ENCODE measurements at places on chromosomes 5 and 9.

GRCh38 chr9:95511952-95512708 lies 4.6 kb downstream of the PTCH1 start:
- no peak for ATAC-seq

- ATAC-seq: no peak
Measured at GRCh38 chr5:763397-763796, 21.1 kb downstream of the ZDHHC11B start.

DNA sequence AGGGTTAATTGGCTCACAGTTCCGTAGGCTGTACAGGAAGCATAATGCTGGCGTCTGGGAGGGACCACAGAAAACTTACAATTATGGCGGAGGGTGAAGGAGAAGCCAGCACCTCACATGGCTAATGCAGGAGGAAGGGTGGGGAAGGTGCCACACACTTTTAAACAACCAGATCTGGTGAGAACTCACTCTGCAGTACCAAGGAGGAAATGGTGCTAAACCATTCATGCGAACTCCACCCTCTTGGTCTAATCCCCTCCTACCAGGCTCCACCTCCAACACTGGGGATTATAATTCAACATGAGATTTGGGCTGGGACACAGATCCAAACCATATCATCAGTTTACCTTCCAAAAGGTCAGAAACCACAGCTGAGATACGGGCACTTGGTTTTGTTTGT lies 122.9 kb downstream of the PDZD2 start:
- no peak for ATAC-seq

DNA sequence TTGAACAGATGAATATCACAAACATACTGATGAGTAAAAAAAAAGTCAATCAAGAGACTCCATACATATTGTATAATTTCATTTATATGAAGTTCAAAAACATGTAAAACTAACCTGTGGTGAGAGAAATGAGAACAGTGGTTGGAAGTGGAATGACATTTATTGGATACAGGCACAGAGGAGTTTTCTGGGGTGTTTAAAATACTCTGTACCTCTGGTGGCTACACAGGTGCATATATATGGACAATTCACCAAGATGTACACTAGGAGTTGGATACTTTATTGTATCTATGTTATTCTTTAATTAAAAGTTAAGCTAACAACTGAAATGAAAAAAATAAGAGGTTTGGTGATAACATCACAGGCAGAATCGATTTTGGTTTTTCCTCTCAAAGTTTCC lies 14.1 kb downstream of the FOXD1 start:
- ATAC-seq: no peak

GRCh38 chr9:70049236-70049635 lies 5.6 kb downstream of the MAMDC2 start:
- ATAC-seq: no peak

DNA sequence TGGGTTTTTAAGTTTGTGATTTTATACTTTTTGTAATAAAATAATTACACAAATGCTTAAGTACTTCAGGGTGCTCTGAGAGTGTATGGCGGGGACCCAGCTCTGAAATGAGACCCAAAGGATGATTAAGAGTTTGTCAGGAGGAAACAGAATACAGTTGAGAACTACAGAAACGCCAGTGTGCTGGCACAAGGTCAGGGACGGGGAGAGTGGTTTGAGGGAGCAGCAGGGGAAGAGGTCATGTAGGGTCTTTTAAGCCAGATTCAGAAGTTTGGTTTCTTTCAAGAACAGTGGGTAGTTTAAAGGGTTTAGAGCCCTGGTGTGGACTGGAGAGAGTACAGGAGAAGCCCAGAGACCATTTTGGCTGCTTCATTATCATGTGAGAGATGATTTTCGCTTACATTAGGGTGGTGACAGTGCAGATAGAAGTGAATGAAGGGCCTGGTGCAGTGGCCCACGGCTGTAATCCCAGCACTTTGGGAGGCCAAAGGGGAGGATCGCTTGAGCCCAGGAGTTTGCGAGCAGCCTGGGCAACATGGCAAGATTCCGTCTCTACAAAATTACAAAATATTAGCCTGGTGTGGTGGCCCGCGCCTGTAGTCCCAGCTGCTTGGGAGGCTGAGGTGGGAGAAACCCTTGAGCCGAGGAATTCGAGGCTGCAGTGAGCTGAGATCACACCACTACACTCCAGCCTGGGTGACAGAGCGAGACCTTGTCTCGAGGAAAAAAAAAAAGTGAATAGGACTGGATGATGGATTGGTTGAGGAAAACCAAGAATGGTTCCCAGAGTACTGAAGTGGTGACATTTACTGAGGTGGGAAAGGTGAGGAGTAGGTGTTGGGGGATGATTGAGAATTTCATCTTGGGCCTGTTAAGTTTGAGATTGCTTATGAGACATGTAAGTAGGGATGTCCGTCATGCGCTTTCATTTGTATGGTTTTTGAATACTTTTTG lies 1.4 kb upstream of the ETF1 start:
- no peak for ATAC-seq

DNA sequence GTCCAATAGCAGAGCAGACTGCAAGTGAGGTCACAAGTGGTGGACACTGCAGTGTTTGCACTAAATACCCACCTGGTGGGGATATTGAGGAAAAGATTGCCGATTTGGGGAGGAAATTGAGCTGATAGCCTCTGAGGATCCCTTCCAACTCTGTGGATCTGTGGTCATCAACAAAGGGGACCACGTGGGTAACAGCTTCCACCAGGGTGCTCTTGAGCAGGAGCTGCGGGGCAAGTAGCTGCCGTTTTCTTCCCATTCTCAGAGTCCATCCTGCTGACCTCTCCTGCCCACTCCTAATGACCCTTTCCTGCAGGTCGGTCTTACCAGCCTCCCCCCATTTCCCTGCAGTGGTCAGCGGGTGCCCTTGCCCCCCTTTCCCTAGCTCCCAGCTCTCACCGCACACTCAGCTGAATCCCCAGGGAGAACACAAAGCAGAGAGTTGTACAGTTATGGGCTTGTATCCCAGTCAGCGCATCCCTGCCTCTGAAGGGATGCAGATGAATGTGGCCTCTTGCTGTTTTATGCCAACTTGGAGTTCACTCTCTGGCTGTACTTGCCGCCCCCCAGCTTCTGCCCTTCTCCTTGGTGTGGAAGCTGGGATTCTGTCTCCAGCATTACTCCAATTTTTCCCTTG lies 18.0 kb downstream of the DAPK1 start:
- no peak for ATAC-seq

DNA sequence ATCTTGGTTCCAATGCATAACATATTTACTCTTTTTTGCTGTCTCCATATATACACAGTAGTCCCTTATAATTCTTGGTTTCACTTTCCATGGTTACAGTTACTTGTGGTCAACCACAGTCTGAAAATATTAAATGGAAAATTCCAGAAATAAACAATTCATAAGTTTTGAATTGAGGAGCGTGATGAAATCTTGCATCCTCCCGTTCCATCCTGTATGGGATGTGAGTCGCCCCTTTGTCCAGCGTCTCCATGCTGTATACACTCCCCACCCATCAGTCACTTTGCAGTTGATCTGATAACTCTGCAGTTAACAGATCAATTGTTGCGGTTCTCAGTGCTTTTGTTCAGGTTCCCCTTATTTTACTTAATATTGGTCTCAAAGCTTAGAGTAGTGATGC lies 11.5 kb upstream of the FAF2 start:
- no peak for ATAC-seq

- no peak for ATAC-seq
Measured at GRCh38 chr5:52735139-52735538, 52.6 kb upstream of the ITGA1 start.

- ATAC-seq: no peak
Measured at GRCh38 chr9:33375238-33375840, 27.0 kb downstream of the AQP7 start.

GRCh38 chr5:173144200-173145176 lies at the start of gene BNIP1:
Gene BNIP1 (plus strand): TSS chr5:173144531. CDS start chr5:173144546, 15 bp downstream.
- peak; percentile 99 for ATAC-seq

DNA sequence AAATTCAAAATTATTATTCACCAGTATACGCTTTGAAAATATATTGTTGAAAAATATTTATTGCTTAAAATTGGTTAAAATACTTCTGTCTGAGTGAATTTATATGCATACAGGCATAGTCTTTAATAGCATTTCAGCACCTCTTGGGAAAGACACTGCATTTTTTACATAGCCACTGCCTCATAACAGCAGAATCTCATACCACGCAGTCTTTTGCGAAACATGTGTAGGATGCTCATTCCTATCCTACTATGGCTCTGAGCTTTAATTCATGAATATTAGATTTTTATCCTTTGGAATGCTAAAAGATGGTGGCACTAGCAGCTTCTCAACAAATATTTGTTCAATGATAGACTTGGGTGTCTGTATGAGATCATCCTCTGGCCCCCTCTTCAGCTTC lies 94.0 kb upstream of the SH3GL2 start:
- no peak for ATAC-seq

DNA sequence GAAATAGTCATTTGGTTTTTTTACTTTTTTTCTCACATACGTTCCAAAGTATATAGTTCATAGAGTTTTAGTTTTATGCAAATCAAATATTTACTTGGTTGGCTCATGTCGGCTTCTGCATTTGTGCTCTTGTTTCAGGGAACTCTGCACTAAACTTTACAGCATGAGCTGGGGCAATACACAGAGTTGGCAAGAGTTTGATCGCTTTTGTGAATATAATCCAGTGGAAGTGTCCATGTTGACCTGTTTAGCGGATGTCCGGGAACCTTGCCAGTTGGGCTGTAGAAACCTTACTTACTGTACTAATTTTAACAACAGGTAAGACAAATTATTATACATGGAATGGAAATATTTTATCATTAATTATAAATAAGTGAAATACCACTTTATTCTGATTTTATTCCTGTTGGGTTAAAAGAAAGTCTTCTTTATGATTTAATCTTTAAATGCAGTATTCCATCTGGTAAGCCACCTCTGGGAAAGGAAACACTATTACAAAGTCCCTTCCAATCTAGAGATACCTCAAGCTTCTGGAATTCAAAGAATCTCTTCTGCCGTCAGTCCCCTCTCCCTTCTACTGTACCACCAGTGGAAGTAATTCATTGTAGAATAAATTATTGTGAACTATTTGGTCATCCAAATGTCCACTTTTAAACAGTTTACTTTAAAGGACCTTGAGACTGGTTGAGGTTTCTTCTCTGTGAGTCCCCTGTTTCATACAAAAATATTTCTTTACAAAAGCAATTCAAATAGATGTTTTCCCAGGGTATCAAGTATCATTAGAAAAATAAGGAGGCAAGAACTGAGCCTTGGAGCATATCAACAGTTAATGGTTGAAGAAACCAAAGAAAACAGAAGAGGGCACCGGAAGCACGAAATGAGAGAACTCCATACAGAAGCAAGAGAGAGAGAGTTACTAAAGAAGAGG lies 45.2 kb upstream of the GLIPR2 start:
- ATAC-seq: no peak

GRCh38 chr9:123353984-123354591 lies 1.9 kb upstream of the CRB2 start:
- ATAC-seq: peak; percentile 75

GRCh38 chr5:130731839-130732238 lies 433.2 kb downstream of the HINT1 start:
- ATAC-seq: no peak

DNA sequence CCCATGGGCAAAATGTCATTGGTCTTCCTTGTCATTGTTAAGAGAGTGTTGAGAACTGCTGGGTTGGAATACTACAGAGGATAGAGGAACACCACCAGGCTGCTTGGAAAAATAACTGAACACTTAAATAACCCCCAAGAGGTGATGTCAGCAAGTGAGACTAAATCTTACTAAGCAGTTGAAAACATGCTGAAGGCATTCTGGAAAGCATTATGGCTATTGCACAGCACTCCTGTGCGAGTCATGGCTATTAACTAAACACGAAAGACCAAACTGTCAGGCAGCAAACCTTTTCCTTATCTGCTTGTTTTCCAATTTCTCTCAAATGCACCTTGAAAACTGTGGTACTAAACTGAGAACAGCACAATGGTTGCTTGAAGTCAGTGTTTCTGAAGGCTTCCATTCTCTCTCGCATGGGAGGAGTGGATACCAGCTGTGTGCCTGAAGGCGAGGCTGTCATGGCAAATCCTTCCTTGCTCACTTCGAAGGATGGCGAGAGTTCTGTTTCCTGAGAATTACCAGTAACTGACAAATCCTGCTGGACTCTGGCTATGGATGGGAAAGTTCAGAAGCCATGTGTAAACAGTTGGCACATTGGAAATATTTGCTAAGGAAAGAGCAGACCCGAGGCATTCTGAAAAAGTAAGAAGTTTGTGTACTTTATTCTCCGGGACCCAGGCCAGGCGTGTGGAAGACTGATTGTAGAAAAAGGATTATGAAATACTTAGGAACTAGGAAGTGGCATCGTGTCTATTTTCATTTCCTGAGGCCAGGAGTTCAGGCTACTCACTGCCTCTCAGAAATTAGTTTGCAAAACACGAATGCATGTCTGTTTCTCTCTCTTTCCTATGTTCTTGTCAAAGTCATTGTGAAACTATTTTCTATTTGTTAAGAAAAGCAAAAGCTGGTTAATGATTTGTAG lies 182.1 kb downstream of the DMRT2 start:
- ATAC-seq: no peak

DNA sequence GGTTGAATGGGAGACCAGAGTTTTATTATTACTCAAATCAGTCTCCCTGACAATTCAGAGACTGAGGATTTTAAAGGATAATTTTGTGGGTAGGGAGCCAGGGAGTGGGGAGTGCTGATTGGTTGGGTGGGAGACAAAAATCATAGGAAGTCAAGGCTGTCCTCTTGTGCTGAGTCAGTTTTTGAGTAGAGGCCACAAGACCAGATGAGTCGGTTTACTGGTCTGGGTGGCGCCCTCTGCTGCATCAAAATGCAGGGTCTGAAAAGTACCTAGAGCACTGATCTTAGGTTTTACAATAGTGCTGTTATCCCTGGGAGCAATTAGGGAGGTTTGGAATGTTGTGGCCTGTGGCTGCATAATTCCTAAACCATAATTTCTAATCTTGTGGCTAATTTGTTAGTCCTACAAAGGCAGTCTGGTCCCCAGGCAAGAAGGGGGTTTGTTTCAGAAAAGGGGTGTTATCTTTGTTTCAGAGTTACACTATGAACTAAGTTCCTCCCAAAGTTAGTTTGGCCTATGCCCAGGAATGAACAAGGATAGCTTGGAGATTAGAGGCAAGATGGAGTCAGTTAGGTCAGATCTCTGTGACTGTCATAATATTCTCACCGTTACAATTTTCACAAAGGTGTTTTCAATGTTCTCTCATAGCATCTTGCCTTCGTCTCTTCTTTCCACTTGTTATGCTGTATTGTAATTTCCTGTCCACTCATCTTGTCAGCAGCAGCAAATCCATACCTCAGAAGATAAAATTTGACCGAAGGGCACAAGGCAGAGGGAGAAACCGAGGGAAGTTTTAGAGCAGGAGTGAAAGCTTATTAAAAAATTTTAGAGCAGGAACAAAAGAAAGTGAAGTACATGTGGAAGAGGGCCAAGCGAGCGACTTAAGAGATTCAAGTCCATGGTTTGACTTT lies 59.2 kb upstream of the CLINT1 start:
- peak; percentile 59 for ATAC-seq

DNA sequence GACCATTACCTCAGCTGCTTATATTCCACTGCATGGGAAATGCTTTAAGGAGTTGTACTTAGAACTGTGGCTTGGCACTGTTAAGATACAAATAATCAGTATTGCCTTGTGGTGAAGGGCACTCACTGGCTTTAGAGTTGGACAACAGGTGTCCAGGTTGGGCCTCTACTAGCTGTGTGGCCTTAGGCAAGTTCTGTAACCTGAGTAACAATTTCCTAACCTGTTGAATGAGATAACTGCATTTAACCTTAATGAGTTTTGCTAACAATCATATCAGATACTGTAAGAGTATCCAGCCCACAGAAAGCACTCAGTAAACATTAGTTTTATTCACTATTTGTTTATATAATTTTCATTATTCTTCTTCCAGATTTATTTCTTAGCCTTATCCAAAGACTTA lies 17.2 kb upstream of the HK3 start:
- no peak for ATAC-seq
